Upper lobe of left lung (tissue), 6 donors: ENCODE measurements at places on chromosomes 2 and 18.
A peak's percentile ranks its signal among the peaks of the same experiment; 100 is the strongest.

DNA sequence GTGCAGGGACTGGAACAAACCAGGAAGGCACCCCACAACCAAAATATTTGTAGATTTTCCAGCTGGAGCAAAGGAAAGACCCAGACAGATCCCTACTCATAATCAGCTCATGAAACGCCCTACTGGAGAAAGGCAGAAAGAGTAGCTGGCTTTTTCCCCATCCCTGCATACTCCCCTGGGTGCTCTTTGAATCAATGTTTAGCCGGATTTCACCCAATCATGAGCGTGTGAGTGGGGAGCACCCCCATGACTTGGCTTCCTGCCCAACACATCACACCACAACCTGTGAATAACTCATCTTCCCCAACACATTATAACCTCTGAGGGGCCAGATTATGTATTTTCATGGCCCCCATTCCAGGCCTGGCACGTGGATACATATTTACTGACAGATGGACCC is 35.1 kb upstream of the SLC14A1 start:
- no peaks in the 10 kb centered on the region for H3K27me3 ChIP-seq
- H3K4me1 ChIP-seq: peaks cover 6% of the 10 kb centered on the region
- no peaks in the 10 kb centered on the region for H3K36me3 ChIP-seq
- H3K4me3 ChIP-seq: no peak overlapping the region
- H3K27ac ChIP-seq: no peak overlapping the region
- DNase-seq: peak; percentile 33

DNA sequence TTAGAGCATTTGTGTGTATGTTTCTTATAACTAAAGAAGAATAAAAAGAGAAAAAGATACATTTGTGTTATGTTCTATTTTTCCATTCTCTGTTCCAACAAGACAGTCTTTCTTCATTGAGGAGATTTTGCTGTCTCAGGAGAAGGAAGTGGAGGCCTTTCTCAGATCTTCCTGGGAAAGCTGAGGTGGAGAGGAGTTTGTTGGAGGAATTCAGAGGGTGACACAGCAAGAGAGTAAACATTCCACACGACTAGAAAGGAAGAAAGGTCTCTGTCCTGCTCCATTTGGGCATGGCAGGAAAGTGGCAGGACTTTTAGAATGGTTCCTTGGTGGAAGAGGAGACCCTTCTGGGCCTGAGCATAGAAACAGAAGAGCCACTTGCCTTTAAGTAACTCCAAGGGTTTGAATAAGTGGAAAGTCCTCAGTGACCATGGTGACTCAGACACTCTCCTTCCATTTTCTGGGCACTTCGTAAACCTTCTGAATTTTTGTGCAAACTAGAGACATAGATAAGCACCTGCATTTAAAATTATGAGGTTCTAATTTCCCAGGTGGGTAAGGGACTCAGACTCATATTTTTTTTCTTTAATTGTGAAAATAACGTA is 52.3 kb upstream of the COL5A2 start:
- DNase-seq: no peak
- no peak overlapping the region for H3K27ac ChIP-seq
- no peaks in the 10 kb centered on the region for H3K4me1 ChIP-seq
- no peaks in the 10 kb centered on the region for H3K36me3 ChIP-seq

DNA sequence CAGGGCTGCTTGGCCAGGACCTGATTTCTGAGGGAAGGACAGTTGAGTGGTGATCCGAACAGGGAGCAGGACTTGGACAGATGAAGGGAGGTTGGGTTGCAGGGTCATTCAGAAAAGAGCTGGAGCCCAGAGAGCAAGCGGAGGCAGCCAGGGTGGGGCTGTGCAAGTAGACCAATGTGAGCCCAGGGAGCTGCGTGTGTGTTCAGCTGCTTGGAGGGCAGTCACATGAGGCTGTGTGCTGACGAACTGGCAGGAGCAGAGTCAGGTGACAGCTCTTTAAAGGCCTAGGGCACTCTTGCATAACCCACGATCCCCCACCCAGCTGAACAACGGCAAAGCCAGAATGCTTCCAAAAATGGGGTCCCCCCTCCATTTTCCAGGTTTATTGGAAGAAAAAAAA is 4.6 kb upstream of the MLPH start:
- peaks cover 30% of the 10 kb centered on the region for H3K4me1 ChIP-seq
- peak overlapping the region; percentile 74 for H3K27ac ChIP-seq
- peak; percentile 96 for DNase-seq
- H3K4me3 ChIP-seq: no peak overlapping the region

DNA sequence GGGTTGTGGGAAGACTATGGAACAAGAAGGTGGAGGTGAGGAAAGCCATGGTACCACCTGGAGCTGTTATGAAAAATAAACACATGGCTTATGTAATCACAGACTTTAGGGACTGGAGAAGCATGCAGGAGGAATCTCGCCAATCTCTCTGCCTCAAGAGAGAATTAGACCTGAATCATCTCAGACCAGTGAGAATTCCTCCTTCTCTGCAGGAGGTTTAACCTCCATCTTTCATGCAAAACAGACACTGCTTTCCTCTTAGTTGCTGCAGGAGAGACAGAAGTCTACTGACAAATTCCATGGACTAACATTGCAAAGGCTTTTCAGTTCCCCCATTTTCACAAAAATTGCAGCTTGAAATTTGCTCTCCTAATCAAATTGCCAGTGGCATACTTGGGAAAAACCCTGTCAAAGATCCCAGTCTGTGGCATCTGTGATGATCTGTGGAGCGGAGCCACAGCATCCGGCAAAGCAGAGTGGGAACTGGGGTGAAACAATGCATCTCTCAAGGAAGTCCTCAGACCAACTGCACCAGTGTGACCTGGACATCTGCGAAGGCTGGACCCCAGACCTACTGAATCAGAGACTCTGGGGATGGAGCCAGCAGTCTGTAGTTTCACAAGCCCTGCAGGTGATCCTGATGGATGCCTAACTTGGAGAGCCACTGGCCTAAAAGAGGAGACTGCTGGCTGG is 28.6 kb upstream of the NCKAP5 start:
- no peak for DNase-seq
- H3K27ac ChIP-seq: no peak overlapping the region
- no peaks in the 10 kb centered on the region for H3K4me1 ChIP-seq
- no peak overlapping the region for H3K4me3 ChIP-seq
- no peaks in the 10 kb centered on the region for H3K36me3 ChIP-seq

- no peaks in the 10 kb centered on the region for H3K27me3 ChIP-seq
- no peaks in the 10 kb centered on the region for H3K36me3 ChIP-seq
- peaks cover 40% of the 10 kb centered on the region for H3K4me1 ChIP-seq
- no peak overlapping the region for H3K4me3 ChIP-seq
- no peak for DNase-seq
- H3K27ac ChIP-seq: peak overlapping the region; percentile 79
Measured at GRCh38 chr18:58276789-58277739, 233.0 kb downstream of the NEDD4L start.

DNA sequence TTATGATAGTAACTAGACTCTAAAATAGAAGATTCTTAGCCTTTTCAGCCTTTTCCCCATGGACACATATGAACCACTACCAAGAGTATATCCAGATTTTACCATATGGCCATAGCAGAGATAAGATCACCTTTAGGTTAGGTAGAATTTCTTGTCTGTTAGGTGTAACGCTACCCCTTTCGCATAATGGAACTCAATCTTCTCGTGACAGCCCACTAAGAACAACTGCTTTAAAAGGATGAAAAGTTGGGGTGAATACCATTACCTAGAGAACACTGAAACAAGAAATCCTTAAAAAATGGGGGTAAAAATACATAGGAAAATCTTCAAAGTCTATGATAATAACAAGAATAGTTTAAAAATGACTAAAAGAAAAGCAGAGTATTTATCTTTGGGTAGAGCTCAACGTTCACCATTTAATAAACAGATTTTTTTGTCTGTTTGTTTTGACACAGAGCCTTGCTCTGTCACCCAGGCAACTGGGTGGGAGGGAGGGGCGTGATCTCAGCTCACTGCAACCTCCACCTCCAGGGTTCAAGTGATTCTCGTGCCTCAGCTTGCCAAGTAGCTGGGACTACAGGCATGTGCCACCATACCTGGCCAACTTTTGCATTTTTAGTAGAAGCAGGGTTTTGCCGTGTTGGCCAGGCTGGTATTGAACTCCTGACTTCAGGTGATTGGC is 67.2 kb downstream of the VIL1 start:
- H3K27ac ChIP-seq: no peak overlapping the region
- no peak for DNase-seq
- no peaks in the 10 kb centered on the region for H3K4me1 ChIP-seq
- no peak overlapping the region for H3K4me3 ChIP-seq
- H3K36me3 ChIP-seq: peaks cover 79% of the 10 kb centered on the region

GRCh38 chr18:76495006-76495370 is at the start of gene ZNF516:
Gene ZNF516, minus strand, starts transcription at chr18:76495242. Its CDS starts 52,188 bp downstream, at chr18:76443054.
- no peaks in the 10 kb centered on the region for H3K36me3 ChIP-seq
- peak within 1 kb of the TSS; percentile 80 for H3K4me3 ChIP-seq
- peak; percentile 59 for DNase-seq
- H3K27ac ChIP-seq: peak within 1 kb of the TSS; percentile 81

GRCh38 chr2:170224692-170225294 is 46.8 kb downstream of the MYO3B start:
- H3K4me1 ChIP-seq: no peaks in the 10 kb centered on the region
- no peak for DNase-seq
- no peaks in the 10 kb centered on the region for H3K27me3 ChIP-seq
- no peak overlapping the region for H3K4me3 ChIP-seq
- H3K27ac ChIP-seq: no peak overlapping the region

DNA sequence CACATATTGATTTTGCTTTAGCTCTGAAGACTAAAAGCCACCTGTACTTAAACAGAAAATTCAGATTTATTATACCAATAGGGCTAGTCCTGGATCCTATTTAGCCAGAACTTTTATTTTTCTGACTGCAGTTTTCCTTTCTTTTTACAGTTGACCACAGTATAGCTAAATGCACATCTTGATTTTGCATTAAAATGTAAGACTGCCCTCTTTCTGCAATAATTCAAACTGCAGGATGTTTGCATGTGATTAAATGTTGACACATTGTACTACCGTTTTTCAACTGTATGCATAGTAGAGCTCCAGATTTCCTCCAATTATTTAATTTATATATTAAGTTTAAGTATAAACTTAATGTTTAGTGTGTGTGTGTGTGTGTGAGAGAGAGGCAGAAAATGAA is 1262.9 kb downstream of the SUCLG1 start:
- H3K36me3 ChIP-seq: no peaks in the 10 kb centered on the region
- H3K27ac ChIP-seq: no peak overlapping the region
- no peak for DNase-seq
- no peak overlapping the region for H3K4me3 ChIP-seq

DNA sequence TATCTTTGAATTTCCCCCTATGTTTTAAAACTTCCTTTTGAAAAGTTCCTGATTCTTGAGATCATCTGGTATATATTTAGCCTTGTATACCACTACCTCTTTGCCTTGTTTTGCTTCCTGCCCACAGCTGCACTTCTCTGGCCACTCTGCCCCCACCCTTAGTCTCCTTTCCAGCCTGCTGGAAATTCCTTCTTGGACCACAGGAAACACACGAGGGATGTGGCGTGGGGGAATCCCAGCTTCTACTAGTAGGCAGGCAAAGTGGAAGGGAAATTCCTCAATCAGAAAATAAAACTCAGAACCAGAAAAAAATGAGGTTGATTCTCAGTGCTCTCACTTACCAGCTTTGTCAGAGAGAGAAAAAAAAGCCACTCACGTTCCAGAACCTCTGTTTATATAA is 13.4 kb downstream of the IL18RAP start:
- no peaks in the 10 kb centered on the region for H3K36me3 ChIP-seq
- H3K4me3 ChIP-seq: no peak overlapping the region
- H3K27ac ChIP-seq: no peak overlapping the region
- H3K27me3 ChIP-seq: no peaks in the 10 kb centered on the region

DNA sequence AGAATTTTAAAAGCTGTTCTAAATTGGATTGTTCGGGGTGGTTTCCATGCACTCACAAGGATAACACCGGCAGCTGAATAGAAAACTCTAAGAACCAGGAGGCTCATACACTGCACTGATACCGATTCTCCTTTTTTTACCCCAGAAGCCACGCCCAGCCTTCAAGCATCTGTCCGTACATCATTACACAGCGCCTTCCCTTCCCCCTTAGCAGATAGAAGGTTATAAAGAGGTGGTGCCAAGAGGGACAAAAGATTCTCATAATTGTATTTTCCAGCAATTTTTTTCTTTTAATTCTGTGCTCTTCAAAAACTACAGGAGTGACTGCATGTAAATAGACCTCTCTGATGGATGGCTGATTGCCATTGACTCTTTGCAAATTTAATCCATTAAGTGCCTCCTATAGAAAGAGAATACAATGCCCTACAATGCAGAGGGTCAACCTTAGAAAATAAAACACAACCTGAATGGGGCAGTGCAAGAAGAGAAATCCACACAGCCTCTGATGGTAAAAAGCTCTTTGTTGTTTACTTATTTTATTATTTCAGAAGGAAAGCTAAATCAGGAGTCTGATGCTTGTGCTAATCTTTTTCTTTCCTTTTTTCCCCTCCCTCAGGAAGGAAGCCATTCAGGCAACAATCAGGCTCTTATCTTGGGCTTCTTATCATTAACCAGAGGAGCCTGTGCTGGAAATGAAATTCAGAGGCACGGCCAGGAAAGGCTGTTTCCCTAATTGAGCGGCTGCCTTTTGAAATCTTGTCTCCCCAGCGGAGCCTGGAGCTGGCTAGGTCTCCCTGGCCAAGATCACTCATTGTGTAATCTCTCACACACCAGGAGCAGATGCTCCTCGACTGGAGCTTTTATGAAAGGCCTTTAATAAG is 198.9 kb upstream of the NABP1 start:
- no peak overlapping the region for H3K4me3 ChIP-seq
- H3K4me1 ChIP-seq: peaks cover 12% of the 10 kb centered on the region
- no peak overlapping the region for H3K27ac ChIP-seq
- H3K36me3 ChIP-seq: no peaks in the 10 kb centered on the region
- no peaks in the 10 kb centered on the region for H3K27me3 ChIP-seq

DNA sequence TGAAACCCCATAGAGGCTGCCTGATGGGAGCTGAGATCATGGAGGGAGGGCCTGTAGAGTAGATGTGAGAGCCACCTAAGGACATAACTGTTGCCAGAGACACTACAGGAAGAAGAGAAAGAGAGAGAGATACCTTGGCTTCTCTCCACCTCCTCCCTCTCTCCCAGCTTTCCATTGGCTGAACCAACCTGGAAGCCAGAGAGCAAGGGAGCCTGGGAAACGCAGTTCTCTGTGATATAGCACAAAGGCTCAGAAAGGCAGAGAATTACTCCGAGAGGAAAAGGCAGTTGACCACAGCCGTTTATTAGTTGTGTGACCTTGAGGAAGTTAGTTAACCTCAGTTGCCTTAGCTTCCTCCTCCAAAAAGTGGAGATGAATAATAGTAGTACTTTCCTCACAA is 37.7 kb upstream of the MAT2A start:
- H3K4me1 ChIP-seq: peaks cover 10% of the 10 kb centered on the region
- peak; percentile 53 for DNase-seq
- H3K27ac ChIP-seq: peak overlapping the region; percentile 58
- H3K36me3 ChIP-seq: no peaks in the 10 kb centered on the region
- no peaks in the 10 kb centered on the region for H3K27me3 ChIP-seq

- H3K36me3 ChIP-seq: no peaks in the 10 kb centered on the region
- no peaks in the 10 kb centered on the region for H3K4me1 ChIP-seq
- no peaks in the 10 kb centered on the region for H3K27me3 ChIP-seq
- no peak overlapping the region for H3K27ac ChIP-seq
- DNase-seq: no peak
Measured at GRCh38 chr2:236643480-236643879, 73.9 kb downstream of the ACKR3 start.
